HFFc6 (cell line): ENCODE measurements at places on chromosomes 2 and 18. TPM values are rescaled to one million over a fixed set of nuclear protein-coding genes. Genes with fewer than 3 reads are reported as not detected.
A peak's percentile ranks its signal among the peaks of the same experiment; 100 is the strongest.

FNDC4 gene
- 2.9 to 5.5 TPM (median 3.3 TPM) in 3 replicates for total RNA-seq

IL1RN gene
- total RNA-seq: not detected in 3 replicates

GRCh38 chr18:60794802-60795201 is 422.2 kb upstream of the MC4R start:
- H3K27me3 ChIP-seq: no peaks in the 10 kb centered on the region
- H3K4me1 ChIP-seq: no peaks in the 10 kb centered on the region
- H3K27ac ChIP-seq: no peak overlapping the region

DNA sequence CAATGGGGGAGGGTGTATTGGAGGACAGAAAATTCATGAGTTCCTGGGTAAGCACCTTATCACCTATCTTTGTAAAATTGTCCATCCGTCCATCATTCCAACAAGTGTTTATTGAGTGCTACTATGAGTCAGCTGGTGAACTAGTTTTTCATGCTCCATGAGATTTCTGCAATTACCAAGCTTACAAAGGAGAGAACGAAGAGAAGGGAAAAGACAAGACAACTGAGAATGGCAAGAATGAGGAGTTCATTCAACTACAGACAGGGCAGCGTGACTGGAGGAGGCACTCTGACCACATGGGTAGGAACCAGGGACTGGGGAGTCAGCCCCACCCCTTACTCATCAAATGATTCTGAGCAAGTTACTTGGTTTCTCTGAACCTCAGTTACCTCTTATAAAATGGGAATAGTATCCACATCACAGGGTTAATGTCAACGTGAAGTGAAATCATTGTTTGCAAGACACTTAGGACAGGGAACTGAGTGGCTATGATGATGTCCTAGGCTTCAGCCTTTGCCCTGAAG is 18.6 kb upstream of the TXNDC2 start:
- no peak overlapping the region for H3K27ac ChIP-seq
- DNase-seq: no peak
- peaks cover 33% of the 10 kb centered on the region for H3K36me3 ChIP-seq
- no peak overlapping the region for H3K4me3 ChIP-seq

DNA sequence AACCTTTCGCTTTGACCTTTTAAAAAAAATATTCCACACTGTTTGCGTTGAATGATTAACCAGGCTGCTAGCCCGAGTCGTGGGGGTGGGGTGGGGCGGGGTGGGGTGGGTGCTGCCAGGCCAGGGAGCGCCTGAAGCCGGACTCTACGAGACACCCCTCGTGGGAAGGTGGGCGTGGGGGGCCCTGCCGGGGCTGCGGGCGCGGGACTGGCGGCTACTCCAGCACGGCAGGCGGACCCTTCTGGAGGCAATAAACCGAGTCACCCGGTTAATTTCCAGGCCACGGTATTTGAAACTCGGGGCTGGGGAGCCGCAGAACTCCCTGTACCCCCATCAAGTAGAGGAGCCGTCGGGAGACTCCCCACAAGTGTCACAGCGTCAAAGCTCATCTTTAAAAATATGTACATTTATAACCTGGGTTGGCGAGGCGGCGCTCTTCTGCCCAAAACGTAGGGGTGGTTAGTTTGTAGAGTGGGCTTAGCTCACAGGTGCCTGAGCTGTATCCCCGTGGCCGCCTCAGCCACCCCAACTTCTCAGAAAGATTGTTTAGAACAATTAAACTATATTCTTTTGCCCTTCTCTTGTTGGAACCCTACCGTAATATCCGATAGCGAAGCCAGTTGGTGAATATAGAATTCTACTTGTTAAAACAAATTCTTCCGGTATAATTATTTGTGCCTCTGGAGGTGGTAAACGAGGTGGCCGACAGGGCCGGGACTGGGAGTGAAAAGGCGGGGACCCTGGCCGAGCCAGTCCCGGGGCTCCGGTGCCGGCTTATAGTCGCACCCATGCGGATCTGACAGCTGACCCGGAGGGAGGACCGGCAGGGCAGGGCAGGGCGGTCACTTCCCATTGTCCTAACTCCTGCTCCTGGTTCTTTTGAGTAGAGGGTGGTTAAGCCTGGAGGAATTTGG is 1.4 kb downstream of the B3GNT2 start:
- no peak for DNase-seq
- no peaks in the 10 kb centered on the region for H3K36me3 ChIP-seq
- H3K4me1 ChIP-seq: peaks cover 47% of the 10 kb centered on the region
- peak overlapping the region; percentile 90 for H3K4me3 ChIP-seq

DNA sequence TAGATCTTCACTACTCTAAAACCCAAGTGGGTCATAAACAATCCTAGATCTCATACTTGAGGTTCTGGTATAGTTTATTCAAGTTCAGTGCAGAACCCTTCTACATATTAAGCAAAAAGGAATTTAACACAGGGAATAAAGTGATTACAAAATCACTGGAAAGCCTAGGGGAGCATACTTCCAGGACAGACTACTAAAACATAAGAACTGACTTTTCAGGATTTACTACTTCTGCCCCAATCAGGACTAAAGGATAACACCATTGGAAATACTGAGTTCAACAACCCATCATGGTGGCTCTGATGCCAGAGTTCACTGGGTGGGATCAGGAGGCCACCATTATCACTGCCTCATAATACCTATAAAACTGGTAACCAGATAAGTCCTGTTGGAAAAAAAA is 123.6 kb downstream of the DNAH7 start:
- no peak overlapping the region for H3K27ac ChIP-seq
- no peaks in the 10 kb centered on the region for H3K36me3 ChIP-seq
- H3K4me1 ChIP-seq: no peaks in the 10 kb centered on the region
- H3K4me3 ChIP-seq: no peak overlapping the region
- no peak for DNase-seq

DNA sequence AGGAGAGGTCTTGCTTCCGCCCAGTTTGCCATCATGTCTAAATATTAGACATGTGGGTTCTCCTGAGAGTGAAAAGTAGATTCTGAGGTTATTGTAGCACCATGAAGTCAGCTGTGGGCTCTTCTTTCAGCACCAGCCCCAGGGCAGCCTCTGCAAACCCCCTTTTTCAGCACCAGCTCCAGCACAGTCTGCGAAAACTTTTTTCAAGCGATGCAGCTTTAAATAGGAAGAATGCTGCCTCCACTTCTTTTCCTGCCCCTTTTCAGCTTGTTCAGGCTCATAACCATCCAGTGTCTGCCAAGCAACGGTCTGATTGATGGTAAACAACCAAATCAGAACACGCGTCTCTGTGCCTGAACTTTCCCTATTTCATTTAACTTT is at the start of gene COL5A2:
TSS of gene COL5A2 (minus strand) at position 192 of the 381 bp plus-strand sequence. CDS start at position 35, 157 bp downstream.
- H3K4me1 ChIP-seq: peaks cover 35% of the 10 kb centered on the region
- peaks cover 37% of the 10 kb centered on the region for H3K36me3 ChIP-seq
- H3K27ac ChIP-seq: peak within 1 kb of the TSS; percentile 94
- peak; percentile 96 for DNase-seq

GRCh38 chr2:37167636-37168180 is 10.9 kb upstream of the EIF2AK2 start:
- no peak overlapping the region for H3K27ac ChIP-seq
- H3K27me3 ChIP-seq: peaks cover 1% of the 10 kb centered on the region; the same call in 1 of the 2 replicates
- peaks cover 10% of the 10 kb centered on the region; the same call in 1 of the 2 replicates for H3K4me1 ChIP-seq
- no peak for DNase-seq
- H3K36me3 ChIP-seq: peaks cover 11% of the 10 kb centered on the region
